Stimulated activated CD4-positive, alpha-beta T cell treated with anti-CD3 and anti-CD28 coated beads, Interleukin-15, amount 100 ng/mL, for 1 hour (primary cell): ENCODE measurements at places on chromosomes 16 and 17.

DNA sequence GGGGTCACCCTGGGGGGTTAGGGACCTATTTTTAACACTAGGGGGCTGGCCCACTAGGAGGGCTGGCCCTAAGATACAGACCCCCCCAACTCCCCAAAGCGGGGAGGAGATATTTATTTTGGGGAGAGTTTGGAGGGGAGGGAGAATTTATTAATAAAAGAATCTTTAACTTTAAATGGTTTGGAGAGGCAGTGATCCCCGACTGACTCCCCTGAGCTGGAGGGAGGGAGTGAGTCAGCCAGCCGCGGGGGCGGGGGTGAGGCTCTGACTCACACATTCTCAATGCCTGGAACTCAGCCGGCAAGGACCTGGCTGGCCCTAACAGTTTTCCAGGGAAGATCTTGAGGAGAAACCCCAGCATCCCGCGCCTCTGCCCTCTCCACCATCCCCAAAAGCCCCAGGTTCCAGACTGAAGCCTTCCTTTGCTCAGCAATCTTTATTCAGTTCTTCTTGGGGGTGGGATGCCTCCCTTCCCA lies 1.5 kb downstream of the HCFC1R1 start:
- DNase-seq, result peak; percentile 90

GRCh38 chr17:53896047-53896446 lies 73.3 kb downstream of the KIF2B start:
- no peak for DNase-seq

DNA sequence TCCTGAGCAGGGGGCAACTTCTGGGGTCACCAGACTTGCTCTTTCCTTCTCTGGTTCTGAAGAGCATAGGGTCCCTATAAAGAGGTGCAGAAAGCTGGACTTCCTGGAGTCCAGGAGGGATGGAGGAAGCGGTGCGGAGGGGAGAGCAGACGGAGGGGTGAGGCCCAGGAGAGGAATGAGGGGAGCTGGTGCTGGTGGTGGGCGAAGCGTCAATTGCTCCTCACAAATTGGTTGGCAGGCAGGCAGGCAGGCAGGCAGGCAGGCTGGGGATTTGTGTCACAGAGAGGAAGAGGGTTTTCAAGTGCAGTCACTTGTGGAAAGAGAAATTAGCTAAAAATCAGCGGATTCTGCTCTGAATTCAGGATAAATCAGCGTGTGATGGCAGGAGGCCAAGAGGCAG lies 133.7 kb upstream of the CDC42EP4 start:
- DNase-seq, result no peak

GRCh38 chr16:17125671-17126070 lies 345.1 kb downstream of the XYLT1 start:
- no peak for DNase-seq

GRCh38 chr17:19017804-19018599 lies 13.4 kb upstream of the FAM83G start:
- no peak for DNase-seq

- DNase-seq, result no peak
These were observed 41.4 kb downstream of the TEX2 start for GRCh38 chr17:64221679-64222078.

- no peak for DNase-seq
These were observed 18.3 kb downstream of the MYBBP1A start for GRCh38 chr17:4536742-4537411.

DNA sequence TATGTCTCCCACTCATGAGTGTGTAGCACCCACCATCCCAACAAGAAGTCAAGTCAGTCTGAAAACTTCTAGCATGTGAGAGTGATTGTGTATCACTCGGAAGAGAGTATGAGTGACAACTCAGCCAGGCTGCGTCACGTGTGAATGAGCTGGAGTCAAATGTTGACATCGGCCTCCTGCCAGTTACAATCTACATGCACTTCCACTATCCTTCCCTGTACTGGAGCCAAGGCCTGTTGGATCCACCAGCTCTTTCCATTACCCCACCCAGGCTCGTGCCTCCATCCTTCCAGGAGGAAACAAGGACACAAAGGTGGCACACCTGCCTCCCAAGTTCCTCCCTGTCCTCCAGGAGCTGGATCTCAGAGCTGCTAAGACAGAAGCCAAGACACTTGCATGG lies 64.5 kb downstream of the ASIC2 start:
- no peak for DNase-seq

DNA sequence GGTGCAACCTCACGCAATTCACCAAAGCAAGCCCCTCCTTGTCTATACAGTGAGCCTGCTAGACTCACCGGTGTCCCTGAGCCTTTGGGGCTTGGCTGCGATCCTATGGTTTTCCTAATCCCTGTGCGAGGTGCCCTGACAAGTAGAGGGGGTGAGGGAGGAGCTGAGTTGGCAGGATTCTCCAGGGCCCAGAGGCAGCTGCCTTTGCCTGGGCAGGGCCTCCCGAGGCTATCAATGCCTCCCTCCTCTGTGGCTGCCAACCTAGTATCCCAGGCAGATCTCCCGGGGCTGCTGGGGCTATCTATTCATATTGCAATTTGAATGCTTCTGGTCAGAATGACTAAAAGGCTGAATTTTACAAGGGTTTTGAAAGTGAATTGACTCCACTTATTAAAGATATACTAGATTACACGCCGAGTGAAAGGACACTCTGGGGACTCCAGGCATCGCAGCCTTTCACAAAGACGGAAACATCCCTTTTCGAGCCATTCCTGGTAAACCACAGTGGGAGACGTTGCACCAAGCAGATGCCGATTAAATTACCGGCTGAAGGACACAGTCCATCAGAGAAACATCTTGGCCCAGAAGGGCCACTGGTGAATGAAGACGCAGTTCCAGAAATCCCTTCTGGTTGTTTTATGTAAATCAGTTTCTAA lies 11.3 kb upstream of the PITPNM3 start:
- no peak for DNase-seq
